ENCODE measurements at places on chromosomes 6 and 20.

DNA sequence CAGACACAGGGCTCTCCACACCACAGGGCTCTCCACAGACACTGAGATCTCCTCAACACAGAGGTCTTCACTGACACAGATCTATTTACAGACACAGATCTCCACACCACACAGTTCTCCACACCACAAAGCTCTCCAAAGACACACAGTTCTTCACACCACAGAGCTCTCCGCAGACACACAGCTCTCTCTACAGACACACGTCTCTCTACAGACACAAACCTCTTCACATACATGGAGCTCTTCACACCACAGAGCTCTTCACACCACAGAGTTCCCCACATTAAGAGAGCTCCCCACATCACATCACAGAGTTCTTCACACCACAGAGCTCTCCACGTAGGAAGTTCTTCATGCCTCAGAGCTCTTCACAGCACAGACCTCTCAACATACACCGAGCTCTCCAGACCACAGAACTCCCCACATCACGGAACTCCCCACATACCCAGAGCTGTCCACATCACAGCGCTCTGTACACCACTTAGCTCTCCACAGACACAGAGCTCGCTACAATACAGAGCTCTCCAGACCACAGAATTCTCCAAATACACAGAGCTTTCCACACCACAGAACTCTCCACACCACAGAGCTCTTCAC lies 53.9 kb downstream of the ERMARD start:
- no peak for DNase-seq

GRCh38 chr6:99821164-99821563 lies 172.9 kb downstream of the MCHR2 start:
- no peak for DNase-seq

- DNase-seq, result no peak
These were observed 120.0 kb downstream of the DST start for GRCh38 chr6:56522495-56523270.

DNA sequence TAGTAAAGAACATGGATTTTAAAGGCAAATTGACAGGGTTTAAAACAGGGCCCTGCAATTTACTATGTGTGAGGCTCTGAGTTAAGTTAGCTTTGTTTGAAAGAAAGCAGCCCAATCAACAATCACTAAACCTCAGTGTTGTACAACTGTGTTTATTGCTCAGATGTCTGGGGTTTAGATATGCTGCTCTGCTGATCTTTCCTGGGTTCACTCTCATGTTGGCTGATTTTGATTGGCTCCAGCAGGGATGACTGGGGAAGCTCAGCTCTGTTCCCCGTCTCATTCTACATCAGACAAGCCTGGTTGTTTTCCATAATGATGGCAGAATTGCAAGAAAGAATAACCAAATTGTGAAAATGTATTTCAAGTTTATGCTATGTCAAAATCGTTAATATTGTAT lies 10.9 kb downstream of the C6orf58 start:
- DNase-seq, result no peak

GRCh38 chr6:57307850-57308249 lies 9.6 kb upstream of the PRIM2 start:
- DNase-seq, result no peak

DNA sequence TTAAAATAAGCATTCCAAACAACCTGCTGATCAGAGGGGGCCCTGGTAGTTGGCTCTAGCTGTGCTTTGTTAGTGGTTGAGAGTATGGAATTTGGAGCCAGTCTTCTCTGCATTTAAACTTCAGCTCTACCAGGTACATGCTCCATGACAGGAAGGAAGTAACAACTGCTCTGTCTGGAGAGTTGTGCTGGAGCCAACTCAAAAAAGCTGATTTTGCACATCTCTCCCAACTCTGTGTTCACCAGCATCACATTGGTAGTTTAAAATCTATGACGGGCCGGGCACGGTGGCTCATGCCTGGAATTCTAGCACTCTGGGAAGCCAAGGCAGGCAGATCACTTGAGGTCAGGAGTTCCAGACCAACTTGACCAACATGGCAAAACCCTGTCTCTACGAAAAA lies 68.8 kb upstream of the BMP2 start:
- no peak for DNase-seq

DNA sequence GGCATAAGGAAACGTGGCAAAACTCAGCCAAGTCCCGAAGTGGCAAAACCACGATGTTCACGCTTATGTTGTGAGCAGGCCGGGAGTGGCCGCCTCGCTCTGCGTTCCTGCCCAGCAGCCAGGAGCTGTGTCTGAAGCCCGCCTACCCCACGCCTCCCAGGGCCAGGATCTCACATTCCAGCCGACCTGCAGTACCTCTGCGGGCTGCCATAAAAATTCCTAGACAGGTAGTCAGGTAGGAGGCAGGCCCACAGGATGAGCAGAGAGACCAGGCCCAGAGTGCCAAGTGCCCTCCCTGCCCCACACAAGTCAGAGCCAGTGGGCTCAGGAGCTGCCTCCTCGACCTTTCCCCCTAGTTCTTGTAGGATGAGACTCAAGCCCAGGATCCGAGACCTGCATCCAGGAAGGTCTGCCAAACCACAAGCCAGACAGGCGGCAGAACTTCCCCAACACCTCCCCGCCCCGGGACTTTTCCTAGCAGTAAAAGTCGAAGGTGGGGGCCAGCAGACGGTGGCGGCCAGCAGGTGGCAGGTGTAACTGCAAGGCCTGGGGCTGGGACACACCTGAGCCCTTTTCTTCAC lies 16.7 kb downstream of the PMEPA1 start:
- DNase-seq, result no peak

- DNase-seq, result no peak
These were observed 47.7 kb upstream of the RNF182 start for GRCh38 chr6:13877051-13877450.

DNA sequence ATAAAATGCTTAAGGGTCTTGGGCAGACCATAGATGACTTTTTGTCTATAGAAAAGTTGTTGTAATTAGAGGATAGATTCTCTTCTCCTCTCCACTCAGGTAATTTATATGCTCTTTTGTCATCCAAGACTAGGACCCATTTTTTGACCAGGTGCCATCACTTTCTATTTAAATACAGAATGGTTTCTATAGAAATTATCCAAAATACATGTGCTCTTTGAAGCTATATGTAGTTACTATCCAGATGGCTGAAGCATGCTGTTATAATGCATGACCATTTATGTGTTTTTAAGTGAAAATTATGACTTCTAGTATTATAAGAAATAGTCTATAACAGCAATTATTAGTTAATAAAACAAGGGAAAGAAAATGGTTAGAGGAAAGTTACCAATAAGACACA lies 3.0 kb upstream of the MLIP start:
- no peak for DNase-seq

DNA sequence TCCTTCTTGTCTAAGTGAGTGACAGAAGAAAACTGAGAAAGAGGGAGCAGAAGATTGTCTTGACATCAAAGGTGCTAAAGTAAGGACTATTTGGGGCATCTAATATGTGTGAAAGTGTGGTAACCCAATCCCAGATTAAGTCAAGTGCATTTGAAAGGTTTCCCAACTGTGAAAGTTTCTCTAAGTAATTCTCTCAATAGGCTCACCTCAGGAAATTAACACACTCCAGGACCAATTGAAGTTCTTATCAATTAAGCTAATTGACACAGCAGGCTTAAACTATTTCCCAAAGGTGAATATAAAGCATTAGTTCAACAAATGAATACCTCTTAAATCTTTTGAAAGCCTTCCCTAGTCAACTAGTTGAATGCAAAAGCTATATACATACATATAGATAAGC lies 212.8 kb upstream of the FUT9 start:
- no peak for DNase-seq

DNA sequence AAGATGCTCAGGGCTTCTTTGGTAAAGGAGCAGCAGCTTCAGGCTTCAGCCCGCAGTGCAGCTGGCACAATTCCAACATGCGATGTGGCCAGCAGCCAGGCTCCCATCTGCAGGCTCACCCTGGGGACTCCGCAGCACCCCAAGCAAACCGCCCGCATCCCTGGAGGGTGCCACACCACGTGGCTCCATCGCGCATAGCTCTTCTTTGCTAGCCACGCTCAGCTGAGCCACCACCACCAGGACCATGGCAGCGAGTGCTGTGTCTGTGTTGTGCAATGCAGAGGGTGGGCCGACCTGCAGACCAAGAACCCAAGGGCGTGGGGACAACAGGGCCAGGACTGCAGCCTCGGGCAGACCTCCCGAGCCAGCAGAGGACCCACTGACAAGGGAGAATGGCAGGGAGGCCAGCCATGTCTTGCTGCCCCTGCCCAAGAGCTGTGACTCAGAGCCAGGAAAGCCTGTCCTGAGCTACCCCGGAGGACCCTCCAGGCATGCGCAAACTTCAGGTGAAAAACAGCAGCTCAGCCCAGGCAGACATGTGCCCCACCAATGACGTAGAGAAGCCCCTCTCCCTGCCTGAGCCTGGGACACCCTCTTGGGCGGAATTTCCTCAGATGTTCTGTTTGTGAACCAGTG lies 87.8 kb downstream of the GINS1 start:
- DNase-seq, result no peak

DNA sequence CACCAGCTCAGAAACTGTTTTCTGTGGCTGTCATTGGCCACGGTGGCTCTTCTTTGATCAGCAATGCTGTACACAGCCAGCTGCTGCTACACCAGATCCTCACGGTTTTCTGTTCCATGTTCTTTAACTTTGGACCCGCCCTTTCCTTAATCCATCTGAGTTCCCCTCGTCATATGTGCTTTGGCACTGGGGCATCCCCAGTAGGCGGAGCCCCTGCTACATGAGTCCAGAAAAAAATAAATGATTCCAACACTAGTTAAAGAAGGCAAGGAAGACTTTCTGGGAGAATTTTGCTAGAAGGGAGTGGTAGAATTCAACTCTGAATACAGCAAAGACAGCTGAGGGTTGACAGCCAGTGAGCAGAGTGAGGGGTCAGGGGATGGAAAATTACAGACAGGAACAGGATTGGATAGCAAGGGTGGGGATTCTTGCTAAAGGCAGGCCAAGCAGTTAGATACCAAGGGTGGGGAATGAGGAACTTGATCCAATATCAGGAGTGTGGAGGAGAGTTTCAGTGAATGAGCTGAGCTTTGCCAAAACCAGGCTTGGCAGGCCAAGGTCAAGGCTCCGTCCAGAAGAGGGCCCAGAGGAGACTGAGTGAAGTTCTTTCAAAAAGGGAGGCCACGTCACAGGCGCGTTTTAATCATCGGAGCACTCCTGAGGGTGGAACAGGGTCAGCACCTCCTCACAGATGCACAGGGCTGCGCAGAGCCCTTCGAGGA lies 391.8 kb downstream of the CDH4 start:
- DNase-seq, result no peak

GRCh38 chr6:154613137-154613676 lies 102.7 kb upstream of the CNKSR3 start:
- DNase-seq, result no peak

DNA sequence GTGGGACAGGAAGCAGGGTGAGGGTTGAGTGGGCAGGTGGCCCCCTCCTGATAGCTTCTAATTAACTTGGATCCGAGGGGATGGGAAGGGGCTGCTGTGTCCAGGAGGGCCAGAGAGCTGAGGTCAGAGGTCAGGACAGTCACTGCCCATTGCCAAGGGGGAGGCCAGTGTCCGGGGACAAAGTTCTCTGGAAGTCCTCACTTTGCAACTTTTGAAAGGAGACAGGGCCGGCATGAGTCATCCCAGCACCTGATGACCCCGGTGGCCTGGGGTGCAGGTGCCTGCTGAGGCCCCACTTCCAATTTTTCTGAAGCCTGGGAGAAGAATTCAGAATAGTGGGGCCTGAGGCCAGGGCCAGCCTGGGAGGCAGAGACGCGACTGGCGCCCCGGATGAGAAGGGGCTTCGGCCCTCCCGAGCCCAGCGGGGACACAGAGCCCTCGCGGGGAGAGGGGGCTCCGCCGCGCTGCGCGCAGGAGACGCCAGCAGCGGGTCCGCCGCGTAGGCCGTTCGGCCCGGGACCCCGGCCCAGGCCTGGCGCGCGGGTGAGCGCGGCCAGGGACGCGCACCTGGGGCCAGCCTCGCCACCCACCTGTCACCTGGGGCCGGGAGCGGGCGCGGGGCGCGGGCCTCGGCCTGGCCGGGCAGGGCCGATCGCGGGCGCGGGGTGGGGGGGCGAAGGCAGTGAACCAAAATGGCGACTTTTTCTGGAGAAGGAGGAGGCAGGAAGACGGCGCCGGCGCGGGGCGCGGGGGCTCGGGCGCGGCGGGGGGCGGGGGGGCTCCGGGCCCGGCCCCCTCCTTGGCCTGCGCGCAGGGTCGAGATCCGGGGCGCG lies 586 bp downstream of the ZNF512B start:
- no peak for DNase-seq

- no peak for DNase-seq
These were observed 34.9 kb downstream of the ZNF341 start for GRCh38 chr20:33766686-33767085.

- DNase-seq, result no peak
These were observed 4.3 kb upstream of the KCNG1 start for GRCh38 chr20:51027035-51027795.

DNA sequence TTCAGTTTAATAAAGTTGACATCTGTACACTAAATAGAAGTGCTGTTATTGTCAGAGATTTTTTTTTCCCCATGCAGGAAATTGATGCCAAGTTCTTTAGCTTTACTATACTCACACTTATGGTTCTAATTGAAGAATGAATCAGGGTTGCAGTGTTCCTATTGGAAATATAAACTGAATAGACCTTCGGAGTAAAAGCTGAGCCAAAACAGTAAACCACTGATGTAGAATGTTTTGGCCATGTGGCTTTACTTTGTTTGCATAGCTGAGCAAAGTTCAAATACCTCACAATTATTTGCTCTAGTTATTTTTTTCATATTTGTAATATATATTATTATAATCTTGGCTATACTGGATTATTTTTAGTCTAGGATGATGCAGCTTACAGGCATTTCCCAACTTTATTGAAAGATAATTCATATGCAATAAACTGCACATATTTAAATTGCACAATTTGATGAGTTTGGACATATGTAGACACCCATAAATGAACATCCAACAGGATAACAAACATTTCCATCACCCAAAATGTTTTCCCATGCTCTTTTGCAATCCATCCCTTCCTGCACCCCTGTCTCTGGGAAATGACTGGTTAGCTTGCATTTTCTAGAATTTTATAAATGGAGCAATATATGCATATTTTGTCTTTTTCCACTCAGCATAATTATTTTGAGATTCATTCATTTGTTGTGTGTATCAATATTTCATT lies 105.8 kb upstream of the NOX3 start:
- DNase-seq, result no peak

GRCh38 chr6:167517254-167517916 lies 192.5 kb downstream of the TTLL2 start:
- DNase-seq, result no peak

DNA sequence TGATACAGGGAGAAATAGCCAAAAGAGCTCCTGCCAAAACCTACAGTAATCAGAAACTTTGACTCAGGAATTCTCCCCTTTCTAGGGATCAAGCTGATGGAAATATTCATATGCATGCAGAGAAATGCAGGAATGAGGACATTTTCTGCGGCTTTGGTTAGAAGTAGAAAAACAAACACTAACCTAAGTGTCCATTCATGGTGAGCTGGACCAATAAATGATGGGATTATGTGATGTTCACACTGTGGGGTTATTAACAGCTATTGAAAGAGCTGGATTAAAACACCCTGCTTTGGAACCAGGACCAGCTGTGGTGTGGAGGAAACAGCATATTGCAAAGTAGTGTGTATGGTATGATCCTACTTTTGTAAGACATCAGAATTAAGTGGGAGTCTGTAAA lies 143.1 kb downstream of the SYCP2 start:
- DNase-seq, result no peak

- no peak for DNase-seq
These were observed 18.8 kb downstream of the SAMHD1 start for GRCh38 chr20:36932476-36933426.

All from T1000 (cell line).